ENCODE measurements at places on chromosomes 5 and 9. TPM values are rescaled to one million over a fixed set of nuclear protein-coding genes. Genes with fewer than 3 reads are reported as not detected.

Gene FAM13B
- polyA plus RNA-seq: 49.6 TPM

DNA sequence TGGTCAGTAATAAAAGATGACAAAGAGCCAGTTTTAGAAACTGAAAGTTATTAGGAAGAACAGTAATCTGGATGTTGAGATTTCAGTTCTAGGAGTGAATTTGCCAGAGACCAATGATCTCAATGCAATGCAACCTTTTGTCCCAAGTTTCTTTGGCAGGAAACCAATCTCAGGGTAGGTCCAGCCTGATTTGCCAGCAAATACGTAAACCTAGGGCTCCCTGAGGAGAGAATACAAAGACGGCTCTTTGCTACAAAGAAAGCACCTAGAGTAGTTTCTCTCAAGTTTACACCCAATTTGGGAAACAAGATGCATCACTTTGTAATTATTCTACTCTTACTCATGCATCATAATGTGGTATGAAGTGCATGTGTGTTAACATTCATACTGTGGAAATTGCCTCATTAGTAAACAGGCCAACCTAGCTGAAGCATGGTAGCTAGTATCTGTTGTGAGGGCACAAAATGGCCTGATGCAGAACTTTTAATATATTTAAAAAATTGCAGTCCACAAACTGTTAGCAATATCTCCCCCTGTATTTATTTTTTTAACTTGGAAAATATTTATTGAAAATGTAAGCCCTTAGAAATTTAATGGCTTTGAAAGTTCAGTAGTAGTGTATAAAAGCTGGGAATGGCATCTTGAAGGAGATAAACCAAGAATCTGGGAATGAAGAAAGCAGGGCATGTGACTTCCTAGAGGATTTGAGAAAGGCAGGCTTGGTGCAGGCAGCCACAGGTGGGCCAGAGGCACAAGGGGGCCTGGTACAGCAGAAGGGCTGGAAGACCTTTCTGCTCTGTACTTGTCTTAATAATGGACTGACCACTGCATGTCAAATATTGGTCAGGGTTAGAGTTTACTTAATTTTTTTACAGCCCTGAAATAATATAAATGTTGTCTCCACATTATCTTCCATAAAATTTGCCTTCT lies 59.5 kb downstream of the MAST4 start:
- DNase-seq: no peak

DNA sequence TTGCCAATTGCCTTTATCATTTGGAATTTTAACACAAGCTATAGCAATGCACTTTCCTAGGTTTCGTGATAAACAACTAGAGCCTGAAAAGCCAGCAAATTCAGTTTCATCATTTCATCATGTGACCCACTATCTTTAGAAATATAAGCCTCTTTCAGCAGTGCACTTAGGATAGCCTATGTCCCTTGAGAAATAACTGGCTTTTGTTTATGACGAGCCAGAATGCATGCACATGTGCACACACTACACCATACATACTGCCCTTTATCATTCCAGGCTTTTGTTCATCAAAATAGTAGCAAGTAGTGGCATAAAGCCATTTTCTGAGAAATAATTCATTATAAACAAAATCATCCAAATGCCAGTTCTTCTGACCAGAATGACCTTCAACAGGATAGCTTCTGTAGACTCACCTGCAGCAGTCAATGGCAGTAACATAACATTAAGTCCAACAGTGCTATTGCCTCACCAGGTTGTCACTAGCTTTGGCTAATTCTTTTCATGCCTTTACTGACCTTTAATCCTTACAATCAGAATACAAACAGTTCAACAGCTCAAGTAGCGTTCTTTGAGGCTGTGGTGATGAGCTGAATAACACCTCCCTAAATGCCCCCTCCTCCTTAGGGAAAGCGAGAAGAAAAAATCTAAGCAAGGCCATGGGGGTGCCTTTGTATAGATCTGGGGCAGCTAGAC lies 132.3 kb upstream of the SMARCA2 start:
- no peak for DNase-seq

DNA sequence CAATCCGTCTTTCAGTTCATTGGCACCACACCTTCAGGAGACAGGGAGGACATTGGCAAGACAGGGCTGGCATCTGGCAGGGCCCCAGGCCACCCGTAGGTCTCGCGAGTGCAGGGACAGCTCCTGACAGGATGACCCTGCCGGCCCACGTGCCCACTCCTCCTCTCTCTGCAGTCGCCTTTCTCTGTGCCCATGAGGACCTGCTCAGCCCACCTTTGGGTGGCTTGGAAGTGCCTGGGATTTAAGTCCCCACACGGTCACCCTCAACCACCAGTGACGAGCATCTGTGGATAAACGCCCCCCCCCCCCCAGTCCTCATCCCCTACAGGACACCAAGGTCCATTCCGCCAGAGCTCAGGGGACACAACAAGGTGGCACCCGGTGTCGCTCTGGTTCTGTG lies 4.1 kb downstream of the MRPL36 start:
- DNase-seq: no peak

GRCh38 chr5:137217599-137218200 lies 281.4 kb downstream of the SPOCK1 start:
- no peak for DNase-seq

Data from left renal cortex interstitium (tissue), 4 donors.